Stimulated activated CD8-positive, alpha-beta memory T cell treated with anti-CD3 and anti-CD28 coated beads, Interleukin-15, amount 100 ng/mL, for 4 hours (primary cell): ENCODE measurements at places on chromosomes 2 and 18.

- peak; percentile 32 for DNase-seq
Observed at GRCh38 chr2:109213646-109214433, 84.8 kb downstream of the SH3RF3 start.

GRCh38 chr2:224688997-224689396 lies 27.2 kb downstream of the CCDC195 start:
- DNase-seq = no peak

GRCh38 chr2:1430491-1430890 lies 17.2 kb downstream of the TPO start:
- DNase-seq = no peak

DNA sequence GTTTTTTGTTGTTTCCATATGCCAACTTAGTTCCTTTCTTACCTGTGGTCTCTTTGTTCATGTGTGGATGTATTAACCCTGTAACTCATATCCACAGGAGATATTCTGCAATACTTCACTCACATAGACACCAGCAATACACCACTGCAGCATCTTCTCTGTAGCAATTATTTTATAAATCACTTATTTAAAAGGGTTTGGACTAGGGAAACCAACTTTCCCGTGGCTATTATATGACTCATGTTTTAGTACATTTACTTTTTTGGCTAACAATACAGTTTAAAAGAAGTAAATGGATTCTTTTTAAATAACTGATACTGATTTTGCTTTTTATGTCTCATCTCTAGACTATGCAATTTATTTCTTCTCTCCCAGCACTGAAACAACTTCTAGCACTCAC lies 488.9 kb downstream of the MBD2 start:
- no peak for DNase-seq

DNA sequence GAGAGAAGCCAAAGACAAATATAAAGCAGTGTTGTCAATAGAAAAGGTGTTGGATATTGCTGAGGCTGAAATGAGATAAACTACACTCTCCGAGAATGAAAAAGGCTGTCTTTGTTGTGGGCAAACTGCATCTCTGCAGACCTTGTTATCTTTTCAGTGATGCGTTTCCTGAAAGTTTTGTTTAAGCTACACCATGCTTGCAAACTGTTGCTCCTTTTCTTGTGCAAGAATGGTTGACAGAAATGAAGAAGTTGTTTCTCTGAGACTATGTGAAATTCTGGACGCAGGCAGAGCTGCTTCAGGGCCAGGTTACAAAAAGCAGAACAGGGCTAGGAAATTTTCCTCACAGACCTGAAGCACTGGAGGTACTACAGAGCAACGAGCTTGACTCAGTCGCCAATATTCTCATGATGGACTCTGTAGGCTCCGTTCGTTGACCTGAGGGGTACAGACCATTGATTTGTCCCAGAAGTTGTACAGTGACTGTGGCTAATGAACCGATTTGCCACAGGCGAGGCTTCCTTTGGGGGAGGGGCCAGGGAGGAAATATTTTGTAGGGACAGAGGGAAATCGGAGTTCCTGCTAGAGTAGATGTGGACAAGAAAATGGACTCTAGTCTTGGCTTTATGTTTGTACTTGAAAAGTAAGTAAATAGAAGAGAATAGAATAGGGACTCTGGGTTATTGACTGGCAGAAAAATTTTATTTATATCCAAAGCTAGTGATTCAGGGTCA lies 3.5 kb upstream of the ATL2 start:
- DNase-seq = no peak

DNA sequence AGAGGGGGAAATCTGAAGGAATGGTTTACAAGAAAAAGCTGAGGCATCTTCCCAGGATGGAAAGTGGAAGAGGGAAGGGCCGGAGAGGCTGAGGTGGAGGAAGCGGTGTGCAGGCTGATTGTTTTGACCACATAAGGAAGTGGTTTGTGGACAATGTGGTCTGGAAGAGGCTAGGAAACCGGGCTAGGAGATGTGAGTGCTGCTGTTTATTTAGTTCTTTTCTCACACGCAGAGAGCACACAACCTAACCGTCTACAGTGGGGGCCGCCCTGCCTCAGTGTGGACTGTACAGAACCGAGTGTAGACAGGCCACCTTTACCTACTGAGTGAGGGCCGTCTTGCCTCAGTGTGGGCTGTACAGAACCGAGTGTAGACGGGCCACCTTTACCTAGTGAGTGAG lies 251.7 kb upstream of the PXDN start:
- DNase-seq = no peak
